Omental fat pad (tissue), 4 donors: ENCODE measurements at places on chromosomes 6 and 20. TPM values are rescaled to one million over a fixed set of nuclear protein-coding genes. Genes with fewer than 3 reads are reported as not detected.

The DDR1 gene
- total RNA-seq, result 58.3 TPM

DNA sequence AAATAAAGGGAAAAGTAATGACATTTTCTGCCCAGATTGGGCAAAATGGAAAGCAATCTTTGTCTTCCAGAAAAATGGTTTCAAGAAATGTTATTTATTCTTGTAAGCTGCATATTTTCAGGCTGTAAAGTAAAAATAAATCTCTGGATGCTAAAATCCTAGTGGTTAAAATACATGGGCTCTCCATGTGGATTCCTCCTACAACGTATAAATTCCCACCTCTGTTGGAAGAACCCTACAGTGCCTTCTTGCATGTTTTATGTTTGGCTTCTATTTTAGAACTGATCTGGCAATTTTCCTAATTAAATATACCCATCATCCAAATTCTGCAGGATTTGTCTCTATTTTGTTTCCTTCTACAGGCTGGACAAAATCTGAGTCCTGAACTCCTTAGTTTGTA is 528.9 kb downstream of the COL12A1 start:
- DNase-seq, result no peak

GRCh38 chr6:126153661-126154060 is 167.3 kb downstream of the TRMT11 start:
- no peak for DNase-seq

DNA sequence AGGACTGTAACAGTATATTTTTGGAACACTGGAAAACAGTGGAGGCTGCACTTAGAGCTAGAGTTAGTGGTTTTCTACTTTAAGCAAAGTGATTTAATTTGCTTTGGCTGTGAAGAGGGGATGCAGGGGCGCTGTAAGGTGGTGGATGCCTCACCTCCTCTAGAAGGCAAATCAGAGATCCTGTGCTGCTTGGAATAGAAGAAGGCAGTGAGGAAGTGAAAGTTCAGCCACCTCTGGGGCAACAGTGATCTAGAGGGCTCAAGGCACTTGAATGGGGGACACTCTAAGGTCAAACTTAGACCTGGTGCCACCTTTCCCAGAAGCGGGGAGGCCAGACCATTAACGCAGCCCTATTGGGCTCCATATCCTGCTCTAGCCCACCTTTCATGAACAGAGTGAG is 19.0 kb upstream of the SNRPB2 start:
- DNase-seq, result no peak

GRCh38 chr20:6467562-6467961 is 299.9 kb upstream of the BMP2 start:
- DNase-seq, result no peak

The APMAP gene
- total RNA-seq, result 337 TPM

- no peak for DNase-seq
These were observed 53.3 kb downstream of the CAP2 start for GRCh38 chr6:17446713-17447112.

- DNase-seq, result no peak
These were observed 12.0 kb upstream of the GMDS start for GRCh38 chr6:2257363-2257762.

- no peak for DNase-seq
These were observed 49.2 kb downstream of the GNAS start for GRCh38 chr20:58901488-58902402.

- no peak for DNase-seq
These were observed 42.6 kb downstream of the UBE2V1 start for GRCh38 chr20:50070361-50070760.

GRCh38 chr6:156875062-156875461 is 97.9 kb downstream of the ARID1B start:
- no peak for DNase-seq

DNA sequence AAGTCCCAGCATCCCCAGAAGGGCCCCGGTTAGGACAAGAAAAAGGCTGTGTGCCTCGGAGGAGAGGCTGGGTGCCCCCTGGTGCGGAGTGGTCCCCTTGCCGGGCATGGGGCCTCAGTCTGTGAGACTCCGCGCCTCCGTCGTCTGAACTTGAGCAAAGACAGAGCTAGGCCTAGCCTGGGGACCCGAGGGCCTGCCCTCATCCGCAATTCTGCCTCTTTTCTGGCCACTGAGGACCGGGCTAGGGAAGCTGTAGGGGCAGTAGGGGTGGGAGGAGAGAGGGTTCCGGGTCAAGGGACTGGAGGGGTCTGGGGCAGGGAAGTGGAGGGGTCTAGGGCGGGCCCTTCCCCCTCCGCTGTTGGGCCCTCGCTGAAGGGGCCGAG is 550 bp upstream of the HSPA12B start:
- no peak for DNase-seq

The PGC gene
- total RNA-seq, result not detected

DNA sequence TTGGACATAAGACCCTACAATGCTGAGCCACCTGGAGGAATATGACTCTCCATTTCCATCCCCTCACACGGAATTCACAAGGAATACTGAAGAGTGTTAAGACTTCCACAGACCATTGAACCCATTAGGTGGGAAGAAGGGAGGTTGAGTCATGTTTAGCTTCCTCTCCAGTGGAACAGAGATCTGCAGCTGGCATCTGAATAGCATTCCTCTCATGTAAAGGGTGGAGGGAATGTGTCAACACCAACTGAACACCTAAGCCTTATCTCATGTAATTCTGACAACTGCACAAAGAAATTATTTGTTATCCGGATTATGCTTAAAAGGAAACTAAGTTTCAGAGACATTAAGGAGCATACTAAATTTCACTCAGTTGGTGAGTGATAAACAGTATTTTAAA is 705.9 kb downstream of the MAFB start:
- no peak for DNase-seq

- DNase-seq, result no peak
These were observed 129.4 kb downstream of the LY86 start for GRCh38 chr6:6717953-6718352.

DNA sequence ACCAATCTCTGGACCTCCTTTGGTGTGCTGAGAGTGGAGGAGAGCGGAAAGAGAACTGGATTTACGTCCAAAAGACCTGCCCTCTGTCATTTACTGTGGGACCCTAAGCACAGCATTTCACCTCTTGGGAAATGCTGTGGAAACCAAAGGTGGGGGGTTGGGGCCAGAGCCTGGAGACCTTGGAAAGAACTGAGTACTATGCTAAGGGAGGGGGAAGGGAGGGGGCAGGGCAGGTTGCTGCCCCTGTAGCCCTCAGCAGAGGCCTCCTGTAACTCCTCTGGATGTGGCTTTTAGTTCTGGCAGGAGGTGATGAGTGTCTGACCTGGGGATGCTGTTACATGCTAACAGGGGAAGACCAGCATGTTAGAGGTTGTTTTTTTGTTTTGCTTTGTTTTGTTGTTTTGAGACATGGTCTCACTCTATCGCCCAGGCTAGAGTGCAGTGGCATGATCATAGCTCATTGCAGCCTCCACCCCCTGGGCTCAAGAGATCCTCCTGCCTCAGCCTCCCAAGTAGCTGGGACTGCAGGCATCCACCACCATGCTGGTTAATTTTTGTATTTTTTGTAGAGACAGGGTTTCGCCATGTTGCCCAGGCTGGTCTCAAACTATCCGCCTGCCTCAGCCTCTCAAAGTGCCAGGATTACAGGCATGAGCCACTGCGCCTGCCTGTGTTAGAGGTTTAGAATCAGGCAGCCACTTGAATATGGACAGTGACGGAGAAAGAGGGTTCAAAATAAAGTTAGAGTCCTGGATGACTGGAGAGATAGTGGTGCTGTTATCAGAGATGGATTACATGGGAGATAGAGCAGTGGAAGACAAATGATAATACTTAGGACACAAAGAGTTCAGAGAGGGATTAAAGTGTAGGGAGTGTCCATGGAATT is 18.4 kb upstream of the PARD6B start:
- peak; percentile 5 for DNase-seq

The HCRTR2 gene
- not detected for total RNA-seq

- no peak for DNase-seq
These were observed 298.6 kb upstream of the SUPT3H start for GRCh38 chr6:45676380-45676779.

The ISM1 gene
- total RNA-seq, result 4.5 TPM

DNA sequence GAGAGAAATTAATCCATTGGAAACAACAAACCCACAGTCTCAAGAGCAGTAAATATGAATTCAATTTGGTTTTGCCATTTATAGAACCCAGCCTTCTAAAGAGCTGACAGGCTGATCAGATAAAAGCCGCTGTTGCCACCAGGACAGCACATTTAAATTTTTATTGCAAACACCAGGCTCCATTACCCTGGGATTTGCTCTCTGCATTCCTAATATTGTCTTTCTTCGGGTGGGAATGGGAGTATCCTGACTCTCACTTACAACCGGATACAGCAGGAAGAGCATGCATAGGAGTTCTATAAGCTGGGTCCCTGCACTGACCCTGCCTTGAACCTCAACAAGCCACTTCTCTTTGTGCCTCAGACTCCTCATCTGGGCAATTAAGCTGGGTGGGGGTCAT is 142.9 kb downstream of the LRFN2 start:
- DNase-seq, result no peak

DNA sequence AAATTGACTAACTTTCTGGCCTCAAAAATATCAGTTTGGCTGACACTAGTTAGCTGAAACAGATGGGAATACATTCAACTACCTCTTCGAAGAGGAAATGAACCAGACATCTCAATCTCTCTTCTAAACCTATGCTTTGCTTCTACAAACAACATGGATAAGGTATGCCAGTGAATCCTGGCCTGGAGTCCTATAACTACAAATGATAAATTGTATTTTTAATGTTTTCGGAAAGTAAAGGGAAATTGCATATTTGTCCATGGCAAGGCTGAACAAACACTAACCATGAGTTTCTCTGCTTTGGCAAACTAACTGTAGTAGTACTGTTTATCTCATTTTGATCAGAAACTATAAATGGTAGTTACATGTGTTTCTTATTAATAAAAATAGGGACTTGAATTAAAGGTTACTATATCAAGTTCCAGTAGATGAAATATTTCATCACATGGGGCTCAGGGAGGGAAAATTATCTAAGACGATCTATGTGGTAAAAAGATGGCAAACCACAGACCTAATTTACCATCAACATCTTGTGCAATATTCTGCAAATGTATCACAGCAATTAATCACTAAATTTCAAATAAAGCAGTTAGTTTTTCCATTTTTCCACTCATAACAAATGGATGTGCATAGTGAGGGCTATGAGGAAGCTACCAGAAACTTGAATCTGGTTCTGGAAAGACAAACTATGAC is 76.8 kb downstream of the COL12A1 start:
- no peak for DNase-seq

The CGAS gene
- total RNA-seq, result 7.4 TPM
